ENCODE measurements at places on chromosomes 7 and 10.

DNA sequence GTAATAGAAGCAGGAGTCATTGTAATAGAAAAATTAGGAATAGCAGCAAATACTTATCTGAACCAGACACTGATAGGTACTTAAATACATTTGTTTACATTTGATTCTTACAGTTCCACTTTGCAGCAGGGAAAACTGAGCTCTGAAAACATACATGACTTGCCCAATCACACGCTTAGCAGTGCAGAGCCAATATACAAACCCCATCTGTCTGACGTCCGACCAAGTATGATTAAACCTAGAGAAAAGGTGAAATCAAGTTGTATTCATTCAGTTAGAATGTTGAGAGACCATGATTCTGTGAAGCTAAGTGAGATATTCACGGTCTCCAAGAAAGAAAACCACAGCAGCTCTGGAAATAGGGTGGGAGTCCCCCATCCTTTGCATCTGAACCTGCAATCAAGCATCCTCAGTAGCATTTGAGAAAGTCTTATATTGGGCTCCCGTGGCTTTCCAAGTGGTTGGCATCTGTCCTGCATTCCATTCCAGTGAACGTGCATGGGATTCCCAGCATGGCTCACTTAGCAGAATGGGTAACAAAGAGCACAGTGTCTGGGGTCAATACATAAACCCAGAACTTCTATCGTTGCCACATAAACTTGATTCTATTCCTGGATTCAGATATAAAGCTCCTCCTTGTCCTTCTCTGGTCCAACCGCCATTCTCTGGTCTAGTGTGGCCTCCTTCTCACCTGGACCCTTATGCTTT, 148.7 kb upstream of the RSU1 start:
- peak; percentile 87 for DNase-seq

- no peak for DNase-seq
Measured at GRCh38 chr7:6442114-6442513, 5.6 kb downstream of the DAGLB start.

- no peak for DNase-seq
Measured at GRCh38 chr7:81851413-81851812, 81.6 kb upstream of the HGF start.

DNA sequence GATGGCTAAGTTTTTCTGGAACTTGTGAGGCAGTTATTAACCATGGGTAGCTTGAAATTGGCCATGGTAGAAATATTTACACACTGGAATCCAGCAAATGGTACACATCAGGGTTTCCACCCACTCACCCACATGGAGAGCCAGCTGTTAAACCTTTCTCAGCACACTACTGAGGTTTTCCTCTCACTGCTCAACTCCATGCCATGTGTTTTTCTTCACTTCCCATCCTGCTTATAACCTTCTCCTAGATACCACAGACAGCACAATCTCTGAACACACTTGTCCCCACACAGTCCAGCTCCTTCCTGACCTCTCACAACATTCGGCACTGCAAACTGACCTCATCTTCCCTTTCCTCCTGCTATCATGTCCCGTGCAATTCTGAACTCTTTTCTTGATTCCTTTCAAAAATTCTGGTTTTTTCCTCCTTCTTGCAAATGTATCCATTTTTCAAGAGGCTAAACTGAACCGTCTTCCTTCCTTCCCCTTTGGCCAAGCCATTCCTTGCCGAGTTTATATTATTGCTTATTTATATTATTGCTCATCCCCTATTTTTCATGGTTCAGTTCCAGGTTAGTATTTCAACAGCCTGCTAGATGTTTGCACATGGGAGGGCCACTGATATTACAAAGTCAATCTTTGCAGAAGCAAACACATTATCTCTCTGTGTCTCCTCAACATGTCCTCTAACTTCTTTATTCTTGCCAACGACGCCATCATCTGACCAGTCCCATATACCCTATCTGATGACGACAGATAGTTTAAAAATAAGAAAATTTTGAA, 606.4 kb downstream of the SORCS1 start:
- no peak for DNase-seq
